ENCODE measurements at places on chromosomes 11 and 22.
A peak's percentile ranks its signal among the peaks of the same experiment; 100 is the strongest.

DNA sequence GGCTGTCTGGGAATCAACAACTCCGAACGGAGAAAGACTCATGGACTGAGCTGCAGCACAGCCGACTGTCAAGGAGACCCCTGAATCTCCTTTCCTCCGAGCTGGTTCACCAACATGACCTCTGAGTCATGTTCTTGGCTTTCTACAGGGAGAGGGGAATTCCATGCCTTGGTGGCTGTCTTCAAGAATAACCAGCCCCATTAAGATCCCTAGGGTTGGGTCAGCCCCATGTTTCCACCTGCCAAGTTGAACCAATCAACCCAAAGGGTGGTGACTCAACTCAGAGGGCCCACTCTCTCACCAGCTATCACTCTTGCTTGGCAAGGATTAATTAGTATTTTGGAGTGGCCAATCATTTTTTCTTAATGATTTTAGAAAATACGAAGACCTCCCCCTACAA, 28.3 kb upstream of the IGSF22 start:
- no peak for DNase-seq

- DNase-seq, result no peak
Observed at GRCh38 chr11:17570034-17570433, 23.0 kb downstream of the OTOG start.

DNA sequence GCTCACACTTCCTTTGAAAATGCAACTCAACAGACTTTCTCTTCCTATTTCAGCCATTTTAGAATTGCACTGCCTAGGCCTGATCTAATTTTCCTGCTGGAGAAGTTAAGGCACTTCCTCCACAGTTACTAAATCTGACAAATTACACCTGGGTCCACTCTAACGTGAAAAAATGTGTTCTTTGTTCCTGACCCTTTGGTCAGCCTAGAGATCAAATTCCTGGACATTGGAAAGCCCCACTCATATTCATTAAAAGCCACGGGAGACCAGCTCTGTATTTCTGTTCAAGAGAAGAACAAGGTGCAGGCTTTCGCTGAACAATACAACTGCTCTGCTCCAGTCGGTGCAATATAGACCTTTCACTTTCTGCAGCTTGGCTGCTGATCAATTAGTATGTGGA, 96.6 kb downstream of the MPPED2 start:
- DNase-seq, result no peak

DNA sequence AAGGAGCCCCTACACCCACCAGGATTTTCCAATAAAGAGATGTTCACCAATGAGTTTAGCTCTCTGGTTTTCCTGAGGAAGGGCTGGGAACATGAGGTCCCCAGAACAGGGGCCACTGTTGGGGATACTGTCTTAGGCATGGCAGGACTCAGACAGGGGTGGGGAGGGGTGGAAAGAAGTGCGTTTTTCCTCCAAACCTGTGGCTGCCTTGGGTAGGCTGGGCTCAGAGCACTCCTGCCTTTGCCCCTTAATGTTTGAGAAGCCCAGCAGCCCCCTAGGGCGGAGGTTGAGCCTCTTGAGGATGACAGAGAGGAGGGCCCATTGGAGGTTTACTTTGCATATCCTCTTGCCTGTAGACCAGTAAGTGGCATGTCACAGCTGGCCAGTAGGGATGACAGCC, 10.6 kb downstream of the MTFP1 start:
- no peak for DNase-seq

GRCh38 chr11:66859686-66860448, 3.0 kb downstream of the LRFN4 start:
- DNase-seq, result no peak

- DNase-seq, result no peak
Observed at GRCh38 chr22:17381192-17381913, 12.1 kb downstream of the CECR2 start.

DNA sequence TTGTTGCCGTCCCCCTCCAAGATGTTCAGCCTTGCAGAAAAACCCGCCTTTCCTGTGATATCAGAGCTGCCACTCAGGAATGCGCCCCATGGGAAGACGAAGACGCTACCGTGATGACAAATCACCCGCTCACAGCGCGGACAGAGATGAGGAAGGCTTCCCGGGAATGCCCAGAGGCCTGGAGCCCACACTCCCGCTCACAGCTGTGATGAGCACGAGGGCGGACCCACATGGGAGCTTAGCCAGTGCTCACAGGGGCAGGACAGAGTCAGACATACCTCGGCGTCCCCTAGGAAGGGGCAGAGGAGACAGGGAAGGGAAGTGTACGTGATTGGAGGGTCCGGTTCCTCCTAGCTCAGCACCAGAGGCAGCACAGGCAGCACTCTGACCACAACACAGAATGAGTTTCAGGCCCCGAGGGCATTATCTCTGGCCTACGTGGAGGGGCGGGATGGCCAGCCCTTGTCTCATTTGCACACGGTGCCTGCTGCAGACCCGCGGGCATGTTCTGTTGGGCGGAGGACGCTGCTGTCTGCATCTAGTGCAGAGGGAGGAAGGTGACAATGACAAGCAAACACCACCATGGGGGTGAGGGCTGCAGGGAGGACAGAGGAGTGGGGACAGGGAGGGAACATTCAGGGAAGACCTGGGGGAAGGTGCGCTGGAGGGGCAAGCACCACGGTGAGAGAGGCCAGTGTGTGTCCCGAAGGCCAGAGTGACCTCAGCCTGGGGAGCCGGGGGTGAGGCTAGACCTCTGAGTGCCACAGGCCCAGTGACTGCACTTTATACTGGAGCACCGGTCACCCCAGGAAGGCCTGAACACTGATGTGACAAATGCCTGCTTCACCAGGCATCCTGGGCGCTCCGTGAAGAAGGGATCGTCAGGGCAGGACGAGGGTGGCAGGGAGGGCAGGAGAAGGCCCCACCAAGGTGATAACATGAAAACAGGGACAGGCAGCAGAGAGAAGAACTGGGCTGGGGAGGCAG, 79.6 kb downstream of the CELSR1 start:
- no peak for DNase-seq

DNA sequence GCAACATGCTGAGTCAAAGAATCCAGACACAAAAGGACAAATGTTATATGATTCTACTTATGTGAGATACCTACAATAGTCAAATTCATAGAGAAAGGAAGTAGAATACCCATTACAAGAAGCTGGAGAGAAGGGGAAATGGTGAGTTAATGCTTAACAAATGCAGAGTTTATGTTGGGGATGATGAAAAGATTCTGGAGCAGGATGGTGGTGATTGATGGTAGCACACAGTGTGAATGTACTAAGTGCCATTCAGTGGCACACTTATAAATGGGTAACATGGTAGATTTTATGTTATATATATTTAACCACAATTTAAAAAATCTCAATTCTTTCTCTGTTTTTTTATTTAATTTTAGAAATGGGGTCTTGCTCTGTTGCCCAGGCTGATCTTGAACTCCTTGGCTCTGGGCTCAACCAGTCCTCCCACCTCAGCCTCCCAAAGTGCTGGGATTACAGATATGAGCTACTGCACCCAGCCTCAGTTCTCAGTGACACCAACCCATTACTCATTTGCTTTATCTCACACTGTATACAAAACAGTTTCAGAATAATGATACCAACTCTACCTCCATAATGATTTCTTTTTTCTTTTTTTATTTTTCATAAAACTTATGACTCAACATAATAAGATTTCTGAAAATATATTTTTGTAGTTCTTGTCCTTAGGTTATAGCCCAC, 9.6 kb upstream of the RELA start:
- no peak for DNase-seq

DNA sequence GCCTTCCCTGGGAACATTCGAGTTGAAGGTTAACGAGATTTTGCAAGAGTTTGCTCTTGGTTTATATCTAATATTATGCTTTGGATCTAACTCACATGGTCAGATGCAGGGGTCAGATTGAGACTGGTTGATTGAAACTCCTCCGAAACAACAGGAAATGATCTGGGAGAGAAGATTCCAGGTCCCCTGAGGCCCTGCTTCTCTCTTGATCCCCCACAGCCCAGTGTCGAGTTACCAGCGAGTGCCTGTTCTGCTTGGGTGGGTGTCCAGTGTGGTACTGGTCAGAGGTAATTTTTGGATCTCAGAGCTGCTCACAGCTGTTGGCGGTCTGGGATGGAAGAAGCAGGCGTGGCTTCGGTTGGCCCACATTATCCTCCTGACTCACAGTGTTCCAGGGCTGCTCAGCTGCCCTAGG, 9.2 kb downstream of the FBLN1 start:
- DNase-seq, result no peak

- peak; percentile 40 for DNase-seq
Observed at GRCh38 chr22:28297504-28297903, 378.4 kb upstream of the PITPNB start.

- DNase-seq, result no peak
Observed at GRCh38 chr11:87144252-87144651, 106.5 kb downstream of the TMEM135 start.

DNA sequence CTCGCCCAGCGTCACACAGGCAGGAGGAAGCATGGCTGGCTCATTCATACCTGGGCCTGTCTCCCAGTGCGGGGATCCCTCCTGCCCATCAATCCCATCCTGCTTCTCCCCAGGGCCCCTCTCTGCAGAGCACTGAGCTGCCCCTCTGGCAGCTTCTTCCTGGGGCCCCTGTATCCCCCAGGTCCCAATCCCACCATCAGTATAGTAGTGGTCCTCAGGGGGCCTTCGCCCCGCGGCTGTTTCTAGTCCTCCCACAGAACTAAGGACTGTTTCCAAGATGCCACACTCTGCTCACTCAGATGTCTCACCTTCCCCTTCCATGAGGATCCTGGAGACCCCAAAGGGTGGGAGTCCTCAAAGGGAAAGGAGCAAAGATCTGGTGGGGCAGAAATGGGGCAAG, 97.6 kb downstream of the PDE2A start:
- DNase-seq, result no peak

DNA sequence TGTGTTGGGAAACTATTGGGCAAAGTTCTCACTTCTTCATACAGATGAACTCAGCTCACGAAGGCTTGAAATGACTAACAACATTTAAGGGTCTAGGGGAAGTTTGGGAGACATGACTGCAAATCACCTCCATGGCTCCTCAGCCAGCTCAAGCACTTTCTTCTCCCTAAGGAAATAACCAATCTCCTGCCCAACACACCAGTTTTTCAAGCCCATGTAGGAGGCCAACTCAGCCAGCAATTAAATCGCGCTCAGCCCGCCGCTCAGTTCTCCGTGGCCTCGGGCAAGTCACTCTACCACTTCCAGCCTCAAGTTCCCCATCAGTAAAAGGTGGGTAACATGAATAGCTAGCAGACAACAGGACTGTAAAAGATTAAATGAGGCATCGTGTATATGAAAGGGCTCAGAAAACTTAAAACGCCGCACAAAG, 796 bp downstream of the POLDIP3 start:
- peak; percentile 60 for DNase-seq

DNA sequence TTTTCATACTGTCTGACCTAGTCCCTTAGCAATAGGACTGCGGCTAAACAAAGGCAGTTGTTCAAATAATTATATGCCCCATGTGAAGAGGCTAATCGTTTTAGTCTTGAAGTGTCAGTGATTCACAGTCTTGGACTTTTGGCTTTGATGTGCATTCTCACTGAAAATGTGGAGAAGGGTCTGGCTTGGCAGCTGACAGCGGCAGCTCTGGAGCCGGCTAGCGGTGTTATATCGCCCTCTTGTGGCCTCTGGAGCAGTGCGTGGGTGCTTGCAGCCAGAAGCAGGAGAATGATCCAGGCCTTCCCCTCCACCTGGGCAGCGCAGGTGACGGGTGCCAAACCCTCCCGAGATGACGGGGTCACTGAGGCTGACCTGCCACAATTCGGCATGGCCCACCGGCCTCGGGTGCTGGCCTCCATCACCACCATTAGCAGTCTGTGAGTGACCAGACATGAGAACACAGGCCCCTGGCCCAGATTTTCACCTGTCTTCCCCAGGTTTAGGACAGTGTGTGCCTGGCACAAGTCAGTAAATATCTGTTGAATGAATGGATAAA, 90.3 kb upstream of the PITPNB start:
- peak; percentile 79 for DNase-seq

DNA sequence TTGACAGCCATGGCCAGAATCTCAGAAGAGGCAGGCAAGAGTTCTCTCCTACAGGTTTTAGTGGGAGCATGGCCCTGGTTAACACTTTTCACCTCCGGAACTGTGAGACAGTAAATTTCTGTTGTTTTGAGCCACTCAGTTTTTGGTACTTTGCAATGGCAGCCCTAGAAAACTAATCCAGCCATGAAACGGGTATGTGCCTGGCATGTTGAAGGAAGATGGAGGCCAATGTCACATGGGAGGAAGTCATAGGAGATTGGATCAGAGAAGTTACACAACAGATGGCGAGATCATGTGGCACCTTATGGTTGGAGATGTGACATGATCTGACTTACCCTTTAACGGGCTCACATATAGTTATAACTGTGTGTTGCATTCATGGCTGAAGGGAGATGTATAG, 63.2 kb upstream of the EED start:
- DNase-seq, result no peak
